GOT3 (cell line): ENCODE measurements at places on chromosomes 7 and 10.

- no peak for DNase-seq
These were observed 58.1 kb downstream of the PODXL start for GRCh38 chr7:131498237-131498885.

DNA sequence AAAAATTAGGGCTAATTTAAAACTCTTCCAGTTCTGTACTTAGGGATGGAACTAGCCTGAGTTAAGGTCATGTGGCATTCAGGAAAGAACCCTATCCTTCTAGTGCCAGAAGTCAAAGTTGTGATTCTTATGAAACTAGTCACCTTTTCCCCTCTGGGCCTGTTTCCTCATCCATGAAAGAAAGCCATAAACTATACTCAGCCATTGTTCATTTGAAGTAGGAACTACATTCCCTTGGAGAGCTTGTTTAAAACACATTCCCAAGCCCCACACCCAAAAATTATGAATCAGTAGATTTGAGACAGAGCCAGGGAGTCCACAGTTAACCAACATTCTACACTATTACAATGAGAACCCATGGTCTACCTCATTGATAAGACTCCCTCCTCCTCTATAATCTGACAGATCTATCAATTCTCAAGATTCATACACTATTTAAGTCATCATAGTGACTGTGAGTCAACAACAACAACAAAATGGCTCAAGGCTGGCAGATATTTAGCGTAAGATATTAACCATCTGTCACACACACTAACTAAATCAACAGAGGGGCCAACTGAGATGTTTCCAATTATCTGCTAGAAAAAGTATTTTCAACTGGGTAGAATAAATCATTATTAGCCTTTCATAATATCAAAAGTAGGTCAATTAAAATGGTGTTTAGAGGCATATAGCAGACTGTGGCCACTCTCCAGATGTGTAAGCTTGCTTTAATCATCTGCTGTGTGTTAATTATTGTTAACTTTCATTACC is 102.3 kb downstream of the SLC25A13 start:
- no peak for DNase-seq

DNA sequence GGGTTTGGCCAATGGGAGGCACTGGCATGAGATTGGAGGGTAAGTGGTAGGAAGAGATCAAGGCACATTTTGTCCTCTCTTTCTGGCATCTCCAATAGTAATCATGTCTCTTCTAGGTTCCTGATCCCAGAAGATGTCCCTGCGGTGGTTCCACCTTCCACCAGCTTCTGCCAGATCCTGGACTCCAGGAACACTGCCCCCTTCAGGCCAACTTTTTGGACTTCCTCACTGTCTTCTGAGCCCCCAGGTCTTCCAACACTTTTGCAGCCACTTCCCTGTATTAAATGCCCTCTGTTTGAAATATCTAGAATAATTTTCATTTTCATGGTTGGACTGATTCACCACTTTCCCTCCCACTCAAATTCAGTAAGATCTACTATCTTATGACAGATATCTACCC is 60.9 kb downstream of the BAMBI start:
- DNase-seq = no peak

GRCh38 chr10:31954410-31955191 is 26.0 kb upstream of the ARHGAP12 start:
- no peak for DNase-seq

DNA sequence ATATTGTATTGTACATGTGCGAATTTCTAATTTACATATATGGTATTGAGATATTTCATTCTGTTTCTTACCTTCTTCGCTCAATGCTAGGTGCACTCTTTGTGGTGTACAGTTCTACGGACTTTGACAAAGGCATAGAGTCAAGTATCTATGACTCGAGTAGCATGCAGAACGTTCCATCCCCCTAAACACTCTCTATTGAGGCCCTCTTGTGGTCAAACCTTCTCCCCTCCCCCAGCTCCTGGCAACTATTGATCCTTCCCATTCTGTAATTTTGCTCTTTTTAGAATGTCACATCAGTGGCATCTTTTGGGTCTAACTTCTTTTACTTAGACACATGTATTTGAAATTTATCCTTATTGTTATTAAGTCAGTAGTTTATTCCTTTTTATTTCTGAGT is 30.7 kb upstream of the GDF10 start:
- no peak for DNase-seq

- no peak for DNase-seq
These were observed 46.6 kb upstream of the PODXL start for GRCh38 chr7:131602994-131603372.

DNA sequence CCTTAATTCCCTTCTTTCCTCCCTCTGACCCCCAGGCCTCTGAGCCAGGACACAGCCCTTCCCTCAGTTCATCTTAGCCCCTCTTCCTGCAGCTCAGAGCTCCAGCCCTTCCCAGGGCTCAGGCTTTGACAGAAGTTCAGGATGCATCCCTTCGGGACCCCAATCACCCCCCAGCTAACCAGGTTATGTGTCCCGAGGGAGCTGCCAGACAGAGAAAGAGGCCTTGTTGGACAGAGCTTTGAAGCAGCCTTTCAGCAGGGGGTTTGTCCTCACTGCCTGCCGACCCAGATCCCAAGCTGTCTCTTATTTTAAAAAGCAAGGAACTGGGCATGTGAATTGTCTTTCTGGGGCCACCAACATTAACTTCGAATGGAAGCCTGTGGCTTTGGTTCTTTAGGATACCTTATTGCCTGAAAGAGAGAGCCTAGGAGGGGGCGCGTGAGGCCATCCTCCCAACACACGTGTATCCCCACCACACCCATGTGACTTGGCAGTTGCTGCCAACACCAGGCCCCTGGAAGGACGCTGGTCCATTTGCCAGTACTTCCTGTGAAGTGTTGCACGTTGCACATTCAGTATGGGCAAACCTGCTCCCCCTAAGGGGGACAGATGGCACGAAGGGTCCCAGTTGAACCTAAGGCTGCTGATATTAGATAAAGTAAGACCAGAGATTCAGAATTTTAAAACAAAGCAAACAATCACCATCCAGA is 858 bp downstream of the CCDC136 start:
- DNase-seq = no peak

GRCh38 chr7:19094598-19095352 is 22.7 kb downstream of the TWIST1 start:
- no peak for DNase-seq

GRCh38 chr10:132187430-132188138 is 836 bp downstream of the DPYSL4 start:
- DNase-seq = no peak

GRCh38 chr10:98039690-98040381 is 9.4 kb upstream of the CRTAC1 start:
- DNase-seq = no peak

DNA sequence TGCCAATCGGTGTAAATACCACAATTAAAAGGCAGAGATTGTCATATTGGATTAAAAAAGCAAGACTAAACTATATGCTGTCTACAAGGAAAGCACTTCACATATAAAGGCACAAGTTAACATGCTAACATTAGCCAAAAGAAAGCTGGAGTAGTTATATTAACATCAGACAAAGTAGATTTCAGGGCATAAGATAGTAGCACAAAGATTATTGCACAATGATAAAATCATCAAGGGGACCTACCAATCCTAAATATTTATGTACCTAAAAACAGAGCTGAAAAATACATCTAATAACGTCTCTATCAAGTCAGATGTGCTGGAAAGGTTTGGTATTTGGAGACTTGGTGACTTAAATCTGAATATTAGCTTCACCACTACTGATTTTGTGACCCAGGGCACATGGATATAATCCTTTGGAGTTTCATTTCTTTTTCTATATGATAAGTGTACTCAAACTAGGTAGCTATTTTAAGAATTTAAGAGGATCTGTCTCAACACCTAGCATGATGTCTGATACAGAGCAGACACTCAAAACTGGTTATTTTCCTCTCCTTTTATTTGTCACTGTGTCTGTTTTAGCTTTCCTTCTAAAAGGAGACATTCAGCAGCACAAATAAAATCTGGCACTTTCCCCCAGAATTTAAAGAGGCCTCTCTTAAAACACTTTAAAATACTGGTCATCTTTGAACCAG is 156.5 kb downstream of the DOCK4 start:
- DNase-seq = no peak

DNA sequence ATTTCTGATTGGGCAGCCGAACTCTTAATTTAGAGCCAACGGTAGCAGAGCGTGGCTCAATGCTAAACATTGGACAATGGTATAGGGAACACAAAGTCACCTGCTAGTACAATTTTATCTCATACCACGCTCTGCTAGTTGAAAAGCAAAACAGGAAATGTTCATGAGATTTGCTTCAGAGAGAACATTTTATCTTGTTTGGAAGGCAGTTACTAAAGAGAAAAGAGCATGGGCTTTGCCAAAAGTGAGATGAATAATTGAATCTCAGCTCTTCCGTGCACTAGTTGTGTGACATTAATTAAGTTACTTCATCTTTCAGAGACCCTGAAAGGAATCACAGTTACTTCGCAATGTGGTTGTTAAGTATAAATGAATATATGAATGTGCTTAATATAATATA is 161.5 kb upstream of the FAM13C start:
- DNase-seq = no peak

- DNase-seq = no peak
These were observed 750.7 kb downstream of the SUGCT start for GRCh38 chr7:40885503-40885902.

DNA sequence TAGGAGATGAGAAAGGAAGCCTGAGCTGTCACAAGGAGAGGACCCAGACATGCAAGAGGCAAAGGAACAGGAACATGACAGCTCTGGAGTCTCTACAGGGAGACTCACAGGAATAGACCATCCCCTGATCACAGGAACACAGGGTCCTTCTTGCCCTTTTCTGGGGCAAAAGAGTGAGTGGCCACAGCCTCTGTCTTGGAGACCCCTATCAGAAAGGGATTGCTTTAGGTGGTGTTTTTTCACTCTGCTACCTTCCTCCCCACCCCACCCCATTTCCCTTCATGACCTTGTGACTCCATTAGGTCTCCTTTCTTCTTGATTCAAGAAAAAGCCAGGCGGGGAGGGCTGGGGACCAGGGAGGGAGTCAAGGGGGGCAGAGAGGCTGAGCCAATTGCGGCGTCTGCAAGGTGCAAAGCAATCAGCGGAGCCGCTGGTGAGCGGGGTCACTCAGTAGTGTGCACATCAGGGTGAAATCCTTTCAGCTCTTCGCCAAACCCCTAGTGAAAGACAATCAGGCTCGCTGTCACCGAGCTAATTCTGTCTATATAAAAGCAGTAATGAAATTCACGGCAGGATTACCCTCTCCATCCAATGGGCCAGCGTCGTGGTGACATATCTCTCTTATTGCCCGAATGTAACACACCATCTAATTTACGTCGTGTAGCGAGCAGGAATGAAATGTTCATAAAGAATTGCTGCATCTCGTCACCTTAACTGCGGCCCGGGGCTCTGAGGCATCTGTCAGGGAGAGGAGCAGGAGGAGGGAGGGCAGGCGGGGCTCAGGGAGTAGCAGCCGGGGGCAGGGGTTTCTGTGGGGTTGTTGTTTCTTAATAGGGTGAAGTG is 31.5 kb upstream of the BTRC start:
- no peak for DNase-seq

GRCh38 chr10:66717231-66717981 is 208.4 kb upstream of the LRRTM3 start:
- DNase-seq = no peak

DNA sequence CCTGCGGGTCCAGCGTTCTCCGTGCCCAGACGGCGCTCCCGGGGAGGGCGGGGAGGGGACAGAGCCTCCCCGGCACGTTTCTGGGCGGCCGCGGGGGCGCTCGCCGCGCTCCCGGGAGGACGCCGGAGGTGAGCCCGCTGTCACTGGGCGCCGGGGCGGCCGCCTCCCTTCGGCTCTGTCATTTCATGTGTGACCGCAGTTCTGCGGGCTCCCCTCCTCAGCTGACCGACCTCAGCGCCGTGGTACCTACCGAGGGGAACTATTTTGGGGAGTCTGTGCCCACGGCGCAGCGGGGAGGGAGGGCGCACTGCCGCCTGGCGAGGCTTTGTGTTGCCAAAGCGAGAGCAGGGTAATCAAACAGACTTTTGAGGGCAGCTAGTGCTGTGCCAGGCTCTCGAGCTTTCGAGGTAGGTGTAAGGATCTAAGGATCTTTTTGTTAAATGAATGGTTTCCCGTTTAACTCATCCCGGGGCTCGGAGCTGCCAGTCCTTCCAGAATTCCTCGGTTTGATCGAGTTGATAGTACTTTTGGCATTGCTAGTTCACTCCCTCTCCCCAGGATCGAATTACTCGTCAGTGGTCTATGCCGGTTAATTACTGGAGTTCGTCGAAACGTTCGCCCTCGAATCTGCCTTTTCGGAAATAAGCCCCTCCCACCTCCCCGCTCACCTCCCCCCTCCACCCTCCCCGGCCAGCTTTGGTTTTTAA is 1.9 kb downstream of the ARID5B start:
- no peak for DNase-seq
